NCI-H2081 treated with DMSO at 0.1 percent for 48 hours (cell line): ENCODE measurements at places on chromosomes 3 and 15.

DNA sequence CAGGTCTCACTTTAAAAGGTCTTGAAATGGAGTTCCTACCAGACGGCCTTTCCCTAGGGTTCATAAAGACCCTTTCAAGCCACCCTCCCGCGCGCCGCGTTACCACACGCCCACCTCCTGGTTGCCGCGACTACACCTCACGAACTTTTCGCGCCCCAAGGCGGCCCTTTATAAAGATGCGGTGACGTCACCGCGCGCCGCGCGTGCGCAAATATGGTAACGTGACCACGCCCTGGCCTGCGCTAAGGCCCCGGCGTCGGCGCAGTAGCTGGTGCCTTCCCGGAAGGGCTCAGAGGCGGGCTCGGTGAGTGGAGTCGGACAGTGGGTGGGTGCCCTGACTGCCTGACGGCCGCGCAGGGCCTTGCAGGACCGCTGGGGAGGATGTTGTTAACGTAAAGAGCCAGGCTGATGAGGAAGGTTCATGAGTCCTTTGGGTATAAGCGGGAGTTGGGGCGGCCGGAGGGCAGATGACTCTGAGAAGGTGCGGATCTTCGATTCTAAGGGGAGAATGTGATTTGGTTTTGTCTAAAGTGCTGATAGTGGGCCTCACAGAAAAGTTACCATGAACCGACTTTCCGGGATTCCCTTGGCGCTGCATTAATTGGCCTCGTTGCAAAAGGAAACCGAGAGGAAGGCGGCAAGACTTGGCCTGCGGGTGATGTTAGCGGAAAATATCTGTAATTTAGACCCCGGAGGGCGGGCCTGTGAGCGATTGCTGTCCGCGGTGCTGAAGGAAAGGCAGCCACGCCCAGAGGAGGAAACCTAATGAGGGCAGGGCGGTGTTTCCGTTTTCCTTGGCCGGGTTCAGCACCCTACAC, 54.4 kb downstream of the FEZF2 start:
- DNase-seq = peak; percentile 34

DNA sequence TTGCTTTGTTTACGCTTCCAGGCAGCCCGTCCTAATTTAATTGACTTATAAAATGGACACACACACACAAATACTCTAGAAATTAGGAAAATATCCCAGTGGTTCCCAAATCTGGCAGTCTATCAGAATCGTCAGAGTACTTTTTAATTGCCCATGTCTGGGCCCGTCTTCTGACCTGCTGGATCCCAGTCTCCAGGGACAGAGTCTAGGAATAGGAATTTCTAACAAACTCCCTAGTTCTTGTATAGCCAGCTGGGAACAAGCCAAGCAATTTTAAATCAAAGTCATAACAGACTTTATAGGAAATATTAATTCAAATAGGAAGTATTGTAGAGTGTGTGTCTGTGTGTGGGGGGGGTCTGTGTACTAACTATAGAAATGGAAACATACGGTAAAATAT, 33.4 kb downstream of the LDHAL6B start:
- no peak for DNase-seq

GRCh38 chr3:153159771-153160397, 2.1 kb upstream of the RAP2B start:
- DNase-seq = no peak

GRCh38 chr15:99399061-99399460, 147.8 kb downstream of the LRRC28 start:
- DNase-seq = no peak

- no peak for DNase-seq
Measured at GRCh38 chr15:67836955-67837354, 2.9 kb downstream of the RNU6-1 start.

GRCh38 chr15:61916104-61916503, 144.1 kb downstream of the VPS13C start:
- DNase-seq = no peak

DNA sequence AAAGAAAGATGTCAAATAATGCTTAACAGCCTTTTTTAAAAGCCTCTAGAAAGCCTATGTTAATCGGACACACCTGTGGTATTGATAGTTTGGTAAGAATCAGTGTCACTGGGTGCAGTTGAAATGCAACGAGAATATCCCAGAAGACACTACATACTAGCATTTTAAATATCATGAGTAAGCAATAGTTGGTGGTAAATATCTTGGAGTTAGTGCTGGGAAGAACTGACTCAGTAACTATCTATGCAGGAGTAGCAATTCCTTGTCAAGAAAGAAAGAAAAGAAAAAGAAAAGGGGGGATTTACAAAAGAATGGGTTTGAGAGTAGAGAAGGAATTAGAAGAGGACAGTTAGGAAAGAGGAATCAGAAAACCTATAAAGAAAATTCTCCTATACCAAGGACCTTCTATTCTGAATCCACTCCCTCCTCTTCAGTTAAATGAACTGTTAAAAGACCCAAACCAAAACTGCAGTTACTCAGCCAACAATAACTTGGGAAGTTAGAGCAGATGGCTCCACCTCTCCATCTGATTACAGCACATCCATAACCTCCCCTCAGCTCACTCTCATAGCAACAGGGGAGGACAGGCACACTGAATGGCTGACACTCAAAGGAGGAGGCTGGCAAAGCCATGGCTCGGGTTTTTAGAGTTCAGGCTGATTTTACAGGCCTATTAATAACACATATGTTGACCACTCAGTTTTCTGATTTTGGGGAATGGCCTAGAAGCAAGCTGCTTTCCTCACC, 207.6 kb upstream of the MDFIC2 start:
- no peak for DNase-seq

DNA sequence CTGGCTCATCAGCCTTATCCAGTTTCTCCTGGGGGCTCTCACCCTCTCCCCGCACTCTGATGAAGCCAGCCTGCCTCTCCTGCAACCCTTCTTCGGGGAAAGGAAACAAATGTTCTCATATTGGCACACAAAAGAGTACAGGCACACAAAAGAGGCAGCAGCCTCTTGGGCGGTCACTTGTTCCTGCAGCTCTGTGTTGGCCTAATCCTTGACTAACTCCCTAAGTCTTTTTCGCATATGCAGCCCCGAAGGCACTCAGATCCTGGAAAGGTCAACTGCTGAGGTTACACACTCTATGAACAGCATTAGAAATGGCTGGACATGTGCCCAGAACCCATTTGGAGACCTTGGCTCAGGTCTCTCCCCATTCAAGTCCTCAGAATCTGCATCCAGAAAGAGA, 7.4 kb upstream of the CAMP start:
- DNase-seq = no peak

DNA sequence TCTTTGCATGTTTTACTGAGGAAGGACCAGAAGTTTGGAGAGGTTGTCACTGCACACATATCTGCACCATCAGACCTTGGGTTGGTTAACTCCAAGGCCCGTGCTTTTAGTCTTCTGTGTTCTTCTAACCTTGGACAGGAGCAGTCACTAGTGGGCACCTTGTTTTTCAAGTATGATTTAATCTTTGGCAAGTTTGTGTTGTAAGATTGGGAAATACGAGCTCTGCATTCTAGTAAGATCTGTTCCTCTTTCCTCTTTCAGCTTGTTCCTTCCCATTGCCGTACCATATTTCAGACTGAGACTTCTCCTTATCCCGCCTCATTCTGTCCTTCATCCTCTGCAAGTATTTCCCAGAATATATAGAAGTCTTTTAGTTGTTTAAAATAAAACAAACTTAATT, 5.1 kb downstream of the TMOD2 start:
- DNase-seq = no peak

DNA sequence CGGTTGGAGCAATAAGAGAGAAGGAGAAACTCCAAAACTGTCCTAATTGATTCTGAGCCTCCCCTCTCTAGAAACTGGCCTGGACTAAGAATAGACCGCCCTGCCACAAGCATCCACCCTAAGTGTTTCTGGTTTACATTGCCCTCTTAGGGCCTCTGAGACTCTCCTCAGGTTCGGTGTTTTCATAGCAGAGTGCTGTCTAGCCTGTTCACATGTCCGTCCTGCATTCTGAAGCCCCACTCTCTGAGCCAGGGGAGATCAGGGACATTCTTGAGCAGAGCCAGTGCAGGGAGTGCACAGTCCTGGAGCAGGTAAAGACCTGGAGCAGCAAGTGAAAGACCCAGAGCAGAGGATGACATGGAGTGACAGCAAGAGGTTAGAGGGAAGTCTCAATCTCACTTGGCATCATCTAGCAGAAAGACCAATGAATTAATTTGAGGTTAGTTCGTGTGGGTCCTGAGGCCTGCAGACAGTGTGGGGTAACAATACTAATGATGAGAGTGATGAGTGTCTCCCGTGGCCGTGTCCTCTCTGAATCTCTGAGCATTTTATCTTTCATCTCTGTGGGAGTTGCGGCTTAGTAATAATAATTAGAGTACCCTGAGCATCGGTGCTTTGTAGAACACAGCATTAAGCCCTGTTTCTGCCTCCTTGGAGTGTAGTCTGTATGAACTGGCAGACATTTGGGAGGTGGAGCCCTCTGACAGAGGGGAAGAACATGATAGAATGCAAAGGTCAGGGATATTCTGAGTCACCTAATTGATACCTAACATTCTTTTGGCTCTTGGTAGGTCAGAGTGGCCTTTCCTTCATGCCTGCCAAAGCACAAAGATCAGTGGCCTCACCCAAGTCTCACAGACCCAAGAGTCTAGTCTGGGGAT, 24.6 kb downstream of the MAPKBP1 start:
- no peak for DNase-seq

GRCh38 chr3:190883973-190884832, 21.7 kb upstream of the GMNC start:
- DNase-seq = peak; percentile 48

GRCh38 chr3:196192036-196192523, 19.1 kb downstream of the ZDHHC19 start:
- no peak for DNase-seq

- no peak for DNase-seq
Measured at GRCh38 chr15:63876085-63876662, 42.4 kb upstream of the HERC1 start.

DNA sequence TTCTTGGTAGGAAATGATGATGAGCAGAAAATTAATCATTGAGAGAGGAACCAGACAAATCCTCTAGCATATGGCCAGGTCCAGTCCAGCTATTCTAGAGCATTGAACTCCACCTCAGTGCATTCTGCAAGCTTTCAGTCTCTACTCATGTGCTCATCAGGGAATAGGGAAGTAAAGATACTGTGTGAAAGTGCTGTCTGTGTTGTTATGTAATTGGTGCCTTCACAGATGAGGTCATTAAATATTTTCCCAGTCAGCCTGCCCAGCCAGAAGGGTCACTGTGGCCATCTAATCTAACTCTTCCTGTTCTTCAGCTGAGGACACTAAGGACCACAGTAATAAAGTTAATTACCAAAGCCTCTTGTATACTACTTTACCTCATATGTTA, 28.2 kb downstream of the C3orf62 start:
- DNase-seq = no peak

GRCh38 chr3:52145736-52146110, 8.5 kb downstream of the POC1A start:
- DNase-seq = no peak

- DNase-seq = no peak
Measured at GRCh38 chr3:38327335-38328009, 19.1 kb upstream of the XYLB start.

DNA sequence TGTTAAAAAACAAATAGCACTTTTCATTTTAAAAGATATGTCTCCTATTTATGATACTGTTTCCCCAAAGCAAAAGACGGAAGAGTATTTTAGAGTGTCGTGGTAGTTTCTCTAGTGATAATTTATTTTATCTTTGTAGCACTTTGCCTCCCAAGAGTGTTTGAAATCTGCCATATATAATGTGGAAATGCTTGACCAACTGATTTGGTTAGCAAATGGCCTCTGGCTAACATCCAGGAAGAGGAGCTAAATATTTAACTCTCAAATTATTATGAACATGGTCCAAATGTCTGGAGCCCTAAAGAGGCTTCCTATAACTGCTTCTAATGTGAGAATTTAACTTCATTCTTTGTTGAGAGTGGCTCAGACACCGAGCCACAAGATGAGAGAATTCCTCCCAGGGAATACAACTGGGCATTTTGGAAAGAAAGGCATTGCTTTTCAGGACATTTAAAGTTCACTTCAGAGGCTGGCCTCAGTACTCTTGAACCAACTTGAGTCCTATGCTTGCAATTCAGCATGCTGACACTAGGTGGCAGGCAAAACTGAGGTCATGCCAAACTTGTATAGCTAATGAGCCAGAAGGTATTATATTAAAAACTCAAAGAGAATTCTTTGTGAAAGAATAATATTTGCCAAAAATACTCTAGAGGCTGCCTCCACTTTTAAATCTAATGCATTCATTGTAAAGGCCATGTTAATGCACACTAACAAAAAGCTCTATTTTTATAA, 104.5 kb downstream of the RARB start:
- DNase-seq = no peak

DNA sequence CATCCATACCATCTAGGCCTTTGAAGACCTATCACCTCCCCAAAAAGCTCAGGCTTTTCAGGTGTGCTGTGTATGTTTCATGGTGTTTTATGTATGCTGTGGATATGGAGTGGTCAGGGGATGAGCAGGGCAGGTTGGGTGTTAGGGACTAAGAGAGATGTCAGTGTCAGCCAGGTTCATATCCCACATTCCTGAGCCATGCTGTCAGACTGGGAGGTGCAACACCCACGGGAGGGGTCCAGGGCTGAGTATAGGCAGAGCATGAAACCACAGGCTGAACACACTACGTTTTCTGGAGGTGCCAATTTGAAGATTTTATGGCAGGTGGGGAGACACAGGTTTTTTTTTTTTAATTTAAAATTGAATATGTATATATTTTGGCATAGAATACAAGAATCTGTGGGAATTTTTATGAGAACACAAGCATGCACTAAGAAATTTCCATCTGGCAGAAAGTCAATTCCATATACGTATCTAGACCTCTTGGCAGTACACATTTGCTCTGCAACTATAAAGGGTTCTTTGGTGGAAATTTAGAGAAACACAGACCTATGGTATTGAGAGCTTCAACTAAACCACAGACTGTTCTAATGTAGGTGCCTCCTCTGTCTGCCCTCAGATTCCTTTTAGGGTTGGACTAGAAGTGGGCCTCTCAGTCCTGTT, 101.9 kb upstream of the RNU6-1 start:
- DNase-seq = no peak

DNA sequence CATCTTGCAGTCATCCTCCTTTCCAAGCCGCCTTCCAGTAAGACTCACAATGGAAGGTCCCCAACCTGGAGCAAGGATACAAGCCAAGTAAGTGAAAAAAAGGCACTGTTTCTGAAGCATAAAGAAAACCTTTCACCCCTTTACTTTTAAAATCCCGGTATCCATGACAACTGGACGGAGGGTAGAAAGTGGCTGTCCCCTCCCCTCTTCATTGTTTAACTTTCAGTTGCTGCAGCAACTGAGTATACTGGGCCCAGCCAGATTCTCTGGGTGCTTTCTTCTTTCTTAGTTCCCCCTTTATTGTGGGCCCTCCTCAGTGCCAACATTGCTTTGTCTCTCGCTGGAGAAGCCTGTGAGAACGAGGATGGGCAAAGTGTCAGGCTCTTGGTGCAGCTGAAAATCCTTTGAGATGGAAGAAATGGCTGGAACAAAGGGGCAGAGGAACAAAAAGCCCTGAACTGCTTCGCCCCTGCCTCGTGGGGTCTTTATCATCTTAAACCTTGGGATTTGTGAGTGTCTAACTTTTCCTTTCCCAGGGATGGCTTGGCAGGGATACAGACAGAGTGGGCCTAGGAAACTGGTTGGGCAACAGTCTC, 224.0 kb upstream of the RGMA start:
- no peak for DNase-seq

- no peak for DNase-seq
Measured at GRCh38 chr15:74127954-74128784, 2.2 kb upstream of the ISLR2 start.

GRCh38 chr3:19077388-19077787, 70.9 kb upstream of the KCNH8 start:
- no peak for DNase-seq

GRCh38 chr3:139218046-139218445, 125.8 kb upstream of the MRPS22 start:
- no peak for DNase-seq

- no peak for DNase-seq
Measured at GRCh38 chr3:152232679-152233078, 36.0 kb upstream of the MBNL1 start.
